ENCODE measurements at places on chromosomes 12 and 14.

DNA sequence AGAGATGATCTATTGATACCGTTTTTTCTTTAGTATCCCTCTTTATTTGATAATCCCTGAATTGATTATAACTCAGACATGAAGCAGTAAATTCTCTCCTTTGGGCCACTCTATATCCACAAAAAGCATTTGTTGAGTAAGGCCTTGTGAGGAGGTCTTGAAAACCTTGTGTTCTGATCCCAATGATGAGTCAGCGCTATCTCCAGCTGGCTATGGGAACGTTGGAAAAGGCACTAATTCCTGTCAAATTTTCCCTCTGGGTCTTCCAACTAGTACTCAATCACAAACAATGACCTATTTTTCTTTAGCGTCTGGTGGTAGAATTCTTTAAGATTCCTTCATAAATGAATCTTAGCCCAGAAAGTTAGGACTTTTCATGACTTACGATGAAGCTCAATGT lies 168.4 kb upstream of the LRIG3 start:
- no peak for DNase-seq

- no peak for DNase-seq
Observed at GRCh38 chr12:75818863-75819262, 212.7 kb downstream of the PHLDA1 start.

GRCh38 chr14:27134200-27134599 lies 536.4 kb upstream of the NOVA1 start:
- no peak for DNase-seq

DNA sequence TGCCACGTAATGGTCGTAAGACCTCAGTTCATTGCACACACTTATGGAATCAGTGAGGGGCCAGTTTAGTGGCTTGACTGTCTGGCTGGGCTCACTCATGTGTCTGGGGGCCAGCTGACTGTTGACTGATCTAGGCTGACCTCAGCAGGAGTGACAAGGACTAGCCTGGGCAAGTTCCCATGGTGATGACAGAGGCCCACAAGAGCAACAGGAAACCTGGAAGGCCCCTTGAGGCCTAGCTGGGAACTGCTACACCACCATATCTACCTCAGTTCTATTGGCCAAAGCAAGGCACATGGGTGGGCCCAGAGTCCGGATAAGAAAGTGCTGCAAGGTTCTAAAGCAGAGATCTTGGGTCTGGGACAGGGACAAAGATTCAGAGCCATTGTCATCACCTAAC lies 21.3 kb upstream of the RFLNA start:
- no peak for DNase-seq

DNA sequence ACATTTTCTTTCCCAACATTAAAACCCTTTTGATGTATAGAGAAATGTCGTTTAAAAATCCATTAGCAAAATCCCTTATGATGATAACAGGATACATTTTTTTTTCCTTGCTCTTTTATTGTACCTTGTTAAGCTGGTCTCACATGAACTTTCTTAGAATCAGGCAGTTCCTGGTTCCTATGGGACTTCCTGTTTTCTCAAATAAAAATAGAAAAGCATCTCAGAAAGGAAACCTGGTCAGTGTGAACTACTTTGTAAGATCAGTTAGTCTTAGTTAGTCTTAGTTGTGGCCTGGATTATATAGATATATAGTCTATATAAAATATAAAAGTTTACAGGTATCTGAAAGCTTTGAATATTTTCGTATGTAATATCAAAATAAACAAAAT lies 40.3 kb downstream of the LEMD3 start:
- DNase-seq, result no peak

DNA sequence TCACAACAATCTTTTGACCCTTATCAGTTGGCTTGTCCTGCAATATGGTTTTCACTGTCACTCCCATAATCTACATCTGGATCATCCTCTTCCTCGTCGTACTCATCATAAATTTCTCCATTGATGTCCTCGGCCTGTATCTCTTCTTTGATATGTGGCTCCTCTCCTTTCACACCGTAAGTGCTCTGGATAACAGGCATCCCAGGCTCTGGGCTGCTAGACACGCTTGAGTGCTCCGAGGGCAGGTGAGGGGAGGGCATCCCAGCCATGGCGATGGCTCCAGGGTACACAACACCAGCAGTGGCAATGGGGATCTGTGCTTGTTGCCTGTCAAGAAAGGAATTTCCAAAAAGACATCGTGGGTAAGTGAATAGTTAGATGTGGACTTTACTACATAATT lies 415.3 kb downstream of the SOX5 start:
- DNase-seq, result no peak

- no peak for DNase-seq
Observed at GRCh38 chr12:38102197-38102596, 214.4 kb upstream of the ALG10B start.

DNA sequence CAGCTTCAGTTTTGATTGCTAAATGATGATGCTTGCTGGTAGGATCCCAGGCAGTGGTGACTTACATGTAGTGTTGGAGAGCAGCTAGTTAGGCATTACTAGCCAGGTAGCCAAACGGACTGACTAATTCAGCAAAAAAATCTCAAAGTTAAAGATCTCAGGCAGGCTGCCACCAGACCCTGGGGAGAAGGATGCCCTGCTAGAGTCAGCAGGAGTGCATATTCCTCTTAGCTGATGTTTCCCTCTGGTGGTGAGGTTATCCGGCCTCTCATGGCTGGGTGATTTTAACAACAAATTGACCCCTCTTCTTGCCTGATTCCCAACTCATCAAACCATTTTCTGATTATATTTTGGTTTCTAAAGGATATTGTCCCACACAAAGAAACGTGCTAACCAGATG lies 2.8 kb downstream of the EFS start:
- no peak for DNase-seq

- no peak for DNase-seq
Observed at GRCh38 chr12:48084066-48084465, 21.8 kb downstream of the SENP1 start.

- no peak for DNase-seq
Observed at GRCh38 chr12:8069582-8069981, 3.4 kb upstream of the C3AR1 start.

- no peak for DNase-seq
Observed at GRCh38 chr14:71437870-71438269, 494.4 kb upstream of the RGS6 start.

- no peak for DNase-seq
Observed at GRCh38 chr14:75459099-75459741, 31.4 kb downstream of the JDP2 start.

- DNase-seq, result no peak
Observed at GRCh38 chr12:101570047-101570446, 24.7 kb upstream of the MYBPC1 start.

DNA sequence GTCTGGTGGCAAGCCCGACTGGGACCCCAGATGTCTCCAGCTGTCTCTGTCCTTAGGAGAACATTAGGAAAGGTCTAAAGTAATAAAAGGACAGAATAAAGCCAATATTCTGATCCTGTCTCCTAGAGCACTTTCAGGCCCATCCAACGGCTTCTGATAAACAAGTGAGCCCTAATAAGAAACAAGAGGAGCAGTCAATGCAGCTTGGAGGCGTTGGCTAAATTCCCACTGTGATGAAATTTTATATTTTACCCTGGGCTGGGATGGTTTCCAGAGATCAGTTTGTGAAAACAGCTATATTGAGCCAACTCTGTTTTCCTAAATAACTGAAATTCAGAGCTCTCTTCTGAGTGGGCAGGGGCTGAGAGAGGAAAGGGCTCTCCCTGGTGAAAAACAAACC lies 55.5 kb upstream of the SRRM4 start:
- DNase-seq, result no peak

GRCh38 chr12:88496891-88497371 lies 83.3 kb downstream of the KITLG start:
- DNase-seq, result no peak

Measured in stimulated activated CD8-positive, alpha-beta memory T cell treated with anti-CD3 and anti-CD28 coated beads, Interleukin-2, amount 100 ng/mL, for 1 hour (primary cell).